ENCODE measurements at places on chromosomes 12 and 14. TPM values are rescaled to one million over a fixed set of nuclear protein-coding genes. Genes with fewer than 3 reads are reported as not detected.

- peak; percentile 26 for DNase-seq
These were observed 23.3 kb downstream of the GABARAPL1 start for GRCh38 chr12:10235761-10236631.

DNA sequence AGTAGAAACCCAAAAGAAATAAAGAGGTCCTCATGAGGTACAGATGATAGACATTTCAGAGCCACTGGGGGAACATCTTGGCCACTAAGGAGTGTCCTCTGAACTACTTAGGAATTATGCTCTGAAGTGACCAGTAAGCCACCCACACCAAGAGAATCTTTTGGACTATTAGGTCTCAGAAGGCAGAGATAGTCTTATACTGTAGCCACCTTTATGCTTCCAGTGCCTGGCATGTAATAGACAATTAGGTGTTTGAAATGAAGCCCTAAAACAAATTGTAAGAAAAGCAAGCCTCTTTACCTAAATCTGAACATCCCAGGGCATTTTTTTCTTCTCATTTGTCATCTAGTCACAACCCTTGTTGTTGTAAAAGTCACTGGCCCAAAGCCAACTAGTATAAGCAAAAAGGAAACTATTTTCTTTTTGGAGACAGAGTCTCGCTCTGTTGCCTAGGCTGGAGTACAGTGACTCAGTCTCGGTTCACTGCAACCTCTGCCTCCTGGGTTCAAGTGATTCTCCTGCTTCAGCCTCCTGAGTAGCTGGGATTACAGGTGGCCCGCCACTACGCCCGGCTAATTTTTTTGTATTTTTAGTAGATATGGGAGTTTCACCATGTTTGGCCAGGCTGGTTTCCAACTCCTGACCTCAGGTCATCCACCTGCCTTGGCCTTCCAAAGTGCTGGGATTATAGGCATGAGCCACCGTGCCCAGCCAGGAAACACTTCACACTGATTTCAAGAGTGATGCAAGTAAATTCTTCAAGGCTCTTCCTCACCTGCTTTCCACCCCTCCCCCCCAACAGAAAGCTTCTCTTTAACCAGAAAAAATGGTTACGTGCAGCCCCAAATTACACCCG lies 11.1 kb downstream of the PLEKHA5 start:
- DNase-seq: peak; percentile 18

DNA sequence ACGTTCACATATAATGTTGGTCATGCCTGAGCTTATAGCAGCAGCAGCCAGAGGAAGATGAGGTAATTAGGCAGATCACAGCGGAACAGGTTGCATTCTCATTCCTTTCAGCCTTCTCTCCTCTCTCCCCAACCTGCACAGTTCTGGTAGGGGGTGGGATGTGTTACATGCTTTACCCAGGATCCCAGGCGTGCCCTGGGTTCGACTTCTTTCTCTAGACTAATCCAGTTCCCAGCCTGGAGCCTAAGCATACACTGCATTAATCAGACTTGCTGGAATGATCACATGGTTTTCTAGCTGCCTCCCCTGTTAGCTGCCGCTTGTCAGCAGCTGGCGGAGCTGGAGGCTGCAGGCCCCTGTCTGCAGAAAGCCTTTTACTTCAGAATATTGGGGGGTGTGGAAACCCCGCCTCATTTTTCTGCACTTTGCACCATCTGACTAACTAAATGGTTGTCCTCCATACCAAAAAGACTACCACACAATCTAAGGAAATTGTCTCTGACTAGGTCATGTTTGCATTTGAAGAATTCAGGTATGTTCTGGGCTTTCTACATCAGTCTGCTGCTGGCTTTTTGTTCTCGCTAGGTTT lies 46.0 kb upstream of the EVL start:
- no peak for DNase-seq

The OTOGL gene
- polyA plus RNA-seq: 0.13 TPM

All from adrenal gland (tissue), 19 donors.